ENCODE measurements at places on chromosomes 4 and X.

DNA sequence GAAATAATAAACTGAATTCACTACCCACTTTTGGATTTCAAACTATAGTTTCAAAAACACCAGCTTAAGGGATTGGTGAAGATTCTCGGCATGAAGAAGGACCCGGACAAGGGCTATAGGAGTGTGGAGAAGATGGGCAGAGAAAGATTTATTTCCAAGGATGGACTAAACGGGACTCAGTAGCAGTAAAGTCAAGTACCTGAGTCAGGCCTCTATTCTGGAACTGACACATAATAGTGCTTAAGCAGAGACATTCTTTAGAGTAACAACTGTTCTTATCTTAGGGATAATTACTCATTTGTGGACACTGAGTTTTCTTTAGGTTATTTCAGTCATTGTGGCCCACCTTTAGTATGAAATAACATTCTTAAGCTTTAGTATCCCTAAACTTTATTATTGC lies 134.6 kb downstream of the GATB start:
- no peak for DNase-seq

DNA sequence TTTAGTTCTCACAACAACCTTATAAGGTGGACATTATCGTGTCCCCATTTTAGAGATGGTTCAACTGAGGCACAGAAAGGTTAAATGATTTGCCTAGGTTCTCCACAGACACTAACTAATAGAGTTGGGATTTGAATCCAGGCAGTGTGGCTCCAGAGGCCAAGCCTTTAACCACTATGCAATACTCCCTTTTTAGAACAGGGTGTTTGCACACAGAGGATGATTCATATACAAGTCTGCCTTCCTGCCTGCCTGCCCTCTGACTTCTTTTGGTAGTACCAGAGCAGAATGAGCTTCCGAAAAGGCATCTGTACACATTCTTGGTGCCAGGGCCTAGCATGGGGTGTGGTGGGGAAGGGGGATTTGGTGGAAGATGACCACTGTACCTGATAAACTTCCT lies 150.8 kb upstream of the ARHGEF9 start:
- DNase-seq, result no peak

- no peak for DNase-seq
These were observed 363.9 kb downstream of the KLHL13 start for GRCh38 chrX:117752745-117753144.

DNA sequence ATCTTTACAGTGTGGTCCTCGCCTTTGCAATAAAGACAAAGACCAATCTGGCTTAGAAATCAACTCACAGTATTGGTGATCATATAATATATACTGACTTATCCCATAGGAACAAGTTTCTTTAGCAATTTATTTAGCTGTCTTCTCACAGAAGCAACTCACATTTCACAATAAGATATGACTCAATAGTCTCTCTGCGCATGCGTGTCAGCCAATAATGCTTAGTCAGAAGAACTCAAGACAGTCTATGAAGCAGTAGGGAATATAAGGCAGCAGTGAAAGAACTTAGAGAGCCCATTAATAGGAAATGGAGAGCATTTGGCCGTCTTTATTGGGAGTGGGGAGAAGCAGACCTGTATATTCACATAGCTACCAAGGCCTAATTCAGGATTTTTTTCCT lies 216.7 kb downstream of the IL13RA2 start:
- no peak for DNase-seq

GRCh38 chr4:30837131-30837539 lies 117.0 kb downstream of the PCDH7 start:
- DNase-seq, result no peak

DNA sequence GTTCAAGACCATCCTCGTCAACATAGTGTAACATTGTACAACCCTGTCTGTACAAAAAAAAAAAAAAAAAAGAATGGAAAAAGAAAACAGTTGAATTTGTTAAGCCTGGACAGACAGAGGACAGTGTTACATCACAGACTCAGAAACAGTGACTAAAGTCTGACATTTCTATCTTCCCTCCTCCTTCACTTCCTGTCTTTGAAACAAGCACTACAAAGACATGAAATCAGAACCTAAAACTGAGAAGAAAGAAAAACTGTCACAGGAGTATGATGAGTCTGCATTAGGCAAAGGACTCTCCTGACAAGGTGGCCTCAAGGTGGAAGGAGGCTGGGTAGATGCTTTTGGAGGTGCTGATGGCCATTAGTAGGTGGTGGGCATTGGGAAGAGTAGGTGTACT lies 126.7 kb downstream of the RBM47 start:
- no peak for DNase-seq

DNA sequence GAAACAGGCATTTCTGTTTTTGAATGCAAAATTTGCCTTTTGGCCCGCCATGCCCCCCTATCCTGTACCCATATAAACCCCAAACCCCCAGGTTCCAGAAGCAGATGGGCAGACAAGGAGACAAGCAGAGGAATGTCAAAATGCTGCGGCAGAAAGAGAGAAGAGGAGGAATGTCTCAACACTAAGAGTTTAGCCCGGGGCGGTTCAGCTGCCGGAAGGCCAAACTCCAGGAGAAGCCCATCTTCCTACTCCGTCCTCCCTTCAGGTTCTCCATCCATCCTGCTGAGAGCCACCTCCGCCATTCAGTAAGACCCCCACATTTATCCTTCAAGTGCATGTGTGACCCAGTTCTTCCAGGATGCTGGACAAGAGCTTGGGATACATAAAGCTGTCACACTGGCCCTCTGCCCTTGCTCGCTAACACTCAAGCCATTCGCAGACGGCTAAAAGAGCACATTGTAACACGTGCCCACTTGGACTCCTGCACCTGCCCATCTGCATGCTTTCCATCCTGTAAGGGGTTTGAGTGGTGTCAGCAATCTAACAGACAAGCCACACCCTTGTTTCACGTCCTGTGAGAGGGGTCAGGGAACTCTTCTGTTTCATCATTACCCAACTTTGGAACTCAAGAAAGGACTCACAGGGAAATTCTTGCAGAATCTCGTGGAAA lies 31.3 kb downstream of the TLR10 start:
- no peak for DNase-seq

DNA sequence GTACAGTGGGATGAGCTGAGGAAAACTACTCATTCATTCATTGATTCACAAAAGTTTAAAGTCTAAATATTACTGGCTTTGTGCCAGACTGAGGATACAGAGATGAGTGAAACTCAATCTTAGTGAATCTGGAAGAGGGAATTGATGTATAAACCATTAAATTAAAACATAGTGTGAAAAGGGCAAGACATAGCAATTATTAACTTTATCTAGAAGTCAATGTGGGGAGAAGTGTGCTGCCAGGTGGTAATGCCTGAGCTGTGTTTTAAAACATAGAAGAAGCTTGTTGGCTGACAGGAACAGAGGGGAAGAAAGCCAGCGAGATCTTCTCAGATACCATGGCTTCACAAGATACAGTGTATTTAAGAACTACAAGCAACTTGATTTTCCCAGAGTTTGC lies 153.4 kb downstream of the BMPR1B start:
- no peak for DNase-seq

GRCh38 chr4:56320293-56320692 lies 67.0 kb downstream of the AASDH start:
- no peak for DNase-seq

DNA sequence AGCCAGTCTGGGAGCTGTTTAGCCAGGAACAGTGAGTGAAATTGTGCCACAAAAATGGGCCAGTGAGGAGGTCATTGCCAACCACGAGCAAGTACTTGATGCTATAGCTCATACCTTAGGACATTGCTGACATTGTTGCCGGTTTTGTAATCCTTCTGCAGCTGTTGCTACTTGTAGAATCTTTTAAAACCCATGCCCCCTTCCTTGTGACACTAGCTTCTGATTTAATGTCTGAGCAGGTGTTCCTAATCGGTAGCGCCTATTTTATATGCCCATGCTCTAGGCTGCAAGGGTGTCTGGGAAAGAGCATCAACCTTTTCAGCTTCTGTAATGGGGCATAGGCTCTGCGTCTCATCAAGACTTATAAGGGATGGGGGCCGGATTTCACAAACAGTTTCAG lies 2.6 kb downstream of the POLA1 start:
- no peak for DNase-seq

DNA sequence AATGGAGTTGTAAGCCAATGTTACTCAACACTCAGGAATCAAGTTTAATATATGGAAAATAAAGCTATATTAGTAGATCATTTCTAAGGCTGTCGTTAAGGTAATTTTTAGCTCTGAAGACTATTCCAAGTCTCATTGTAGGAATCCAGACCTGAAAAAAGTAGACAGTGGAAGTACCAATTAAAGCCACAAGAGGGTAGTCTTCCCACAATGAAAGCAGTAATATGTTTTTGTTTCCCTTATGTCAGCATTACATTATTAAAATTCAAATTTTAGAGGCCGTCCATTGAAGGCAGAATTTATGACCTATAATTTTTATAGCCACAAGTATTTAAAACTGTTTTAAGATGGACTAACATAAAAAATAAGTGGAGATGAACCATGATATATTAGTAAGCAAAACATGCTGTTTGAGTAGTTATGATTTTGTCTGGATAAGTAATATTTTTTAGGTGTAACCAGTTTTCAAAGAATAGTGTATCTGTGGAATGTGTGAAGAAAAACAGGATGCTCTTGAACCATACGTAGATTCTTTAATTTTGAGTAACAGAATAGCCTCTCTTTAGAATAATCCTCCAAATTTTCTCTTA lies 372.6 kb upstream of the TECRL start:
- no peak for DNase-seq

DNA sequence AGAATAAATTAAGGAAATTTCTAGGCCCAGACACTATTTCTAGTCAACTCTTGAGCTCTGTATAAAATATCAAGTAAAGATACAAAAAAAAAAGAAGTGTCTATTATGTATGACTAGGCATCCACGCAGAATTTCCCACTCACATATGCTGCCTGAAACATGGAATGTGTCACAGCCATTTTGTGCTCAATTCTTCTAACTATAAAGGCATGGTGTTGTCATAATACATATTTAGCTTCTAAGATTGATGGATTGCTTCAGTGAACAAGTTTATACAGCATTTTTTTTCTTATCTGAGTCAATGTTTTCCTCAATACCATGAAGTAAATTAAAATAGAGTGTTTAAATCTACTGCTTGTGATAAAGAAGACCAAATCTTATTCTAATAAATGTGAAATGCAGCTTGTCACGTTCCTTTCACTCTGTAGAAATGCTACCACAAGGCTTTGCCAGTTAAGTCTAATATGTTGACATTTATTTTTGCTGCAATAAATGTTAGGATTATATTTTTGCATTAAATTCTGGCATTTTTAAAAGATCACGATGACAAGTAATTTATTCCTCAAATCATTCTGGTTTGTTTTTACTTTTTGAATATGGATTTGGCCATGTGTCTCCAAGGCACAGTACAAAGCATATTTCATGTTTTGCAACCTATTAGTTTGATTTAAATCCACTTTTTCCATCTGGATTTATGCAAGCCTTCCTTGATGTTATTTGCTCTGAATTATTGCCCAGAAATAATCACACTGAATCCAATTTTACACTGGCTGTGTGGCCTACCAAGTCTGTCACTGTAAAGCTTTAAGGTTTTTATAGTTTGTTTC lies 1829.0 kb upstream of the PCDH7 start:
- DNase-seq, result no peak

GRCh38 chr4:53505947-53506346 lies 85.3 kb downstream of the LNX1 start:
- no peak for DNase-seq

- DNase-seq, result no peak
These were observed 192.8 kb downstream of the SPOCK3 start for GRCh38 chr4:167041524-167041923.

- DNase-seq, result no peak
These were observed 2.8 kb upstream of the SAP30 start for GRCh38 chr4:173367946-173368345.

DNA sequence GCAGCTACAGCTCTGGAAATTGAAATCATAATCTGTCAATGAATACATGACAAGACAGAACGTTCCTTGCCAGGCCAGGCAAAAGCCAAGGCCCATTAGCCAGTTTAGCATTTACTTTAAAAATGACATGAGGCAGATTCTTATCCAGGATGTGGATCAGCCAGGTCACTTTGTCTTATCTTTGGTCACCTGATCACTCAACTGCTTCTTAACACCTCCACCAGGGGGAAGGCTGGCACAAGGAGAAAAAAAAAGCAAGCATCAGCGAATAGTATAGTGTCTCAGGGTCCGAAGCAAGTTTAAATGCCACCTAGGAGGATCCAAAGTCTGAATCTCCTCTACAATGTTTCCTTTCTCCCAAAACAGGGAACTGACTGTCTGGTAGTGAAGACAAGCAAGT lies 18.8 kb downstream of the ATP1B4 start:
- no peak for DNase-seq

DNA sequence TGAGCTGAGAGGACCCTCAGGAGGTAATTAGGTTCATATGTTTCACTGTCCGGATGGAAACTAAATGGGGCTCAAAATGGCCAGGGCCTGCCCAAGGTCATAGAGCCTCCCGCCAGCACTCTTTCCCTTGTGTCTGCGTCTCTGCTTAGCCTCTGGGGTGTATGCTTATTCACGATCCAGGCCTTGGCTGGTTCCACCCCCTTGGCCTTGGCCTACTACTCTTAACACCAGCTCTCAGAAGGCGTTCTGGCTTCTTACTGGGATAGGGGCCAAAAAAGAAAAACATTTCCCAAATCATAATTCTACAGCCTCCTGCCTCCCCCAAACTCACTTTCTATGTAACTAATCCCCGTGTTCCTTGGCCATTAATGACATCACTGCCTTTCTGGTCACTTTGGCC lies 68.8 kb downstream of the RTL5 start:
- no peak for DNase-seq

- no peak for DNase-seq
These were observed 389.4 kb downstream of the GALNTL6 start for GRCh38 chr4:172202480-172203076.

- DNase-seq, result no peak
These were observed at the start of gene TMEM35A for GRCh38 chrX:101078716-101079598. Gene TMEM35A (plus strand): TSS chrX:101078879. CDS start chrX:101079003, 124 bp downstream.

DNA sequence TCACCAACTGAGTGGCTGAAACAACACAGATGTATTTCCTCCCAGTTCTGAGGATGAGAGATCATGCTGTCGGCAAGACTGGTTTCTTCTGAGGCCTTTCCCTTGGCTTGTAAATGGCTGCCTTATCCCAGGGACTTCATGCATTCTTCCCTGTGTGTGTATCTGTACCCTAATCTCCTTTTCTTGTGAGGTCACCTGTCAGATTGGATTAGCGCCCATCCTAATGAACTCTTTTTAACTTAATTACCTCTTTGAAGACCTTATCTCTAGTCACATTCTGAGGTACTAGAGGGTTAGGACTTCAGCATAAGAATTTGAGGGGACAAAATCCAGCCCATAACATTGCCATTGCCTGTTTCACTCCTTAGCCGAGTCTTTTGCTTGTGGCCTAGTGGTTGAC lies 59.5 kb upstream of the TMEM150C start:
- no peak for DNase-seq

GRCh38 chr4:110231869-110232268 lies 33.5 kb upstream of the ELOVL6 start:
- DNase-seq, result no peak

Data from activated CD4-positive, alpha-beta T cell treated with anti-CD3 and anti-CD28 coated beads for 1 hour (primary cell).